ENCODE measurements at places on chromosomes 1 and 21. TPM values are rescaled to one million over a fixed set of nuclear protein-coding genes. Genes with fewer than 3 reads are reported as not detected.

ICOSLG gene
- 3.0 TPM for total RNA-seq

THEM5 gene
- total RNA-seq = not detected

ELAVL4 gene
- total RNA-seq = not detected

ATP5IF1 gene
- 128 TPM for total RNA-seq

FOXE3 gene
- not detected for total RNA-seq

TEX38 gene
- total RNA-seq = 0.39 TPM

ANKRD13C gene
- 23.8 TPM for total RNA-seq

CDCP2 gene
- total RNA-seq = 0.83 TPM

FRRS1 gene
- total RNA-seq = 16.3 TPM

LCE1D gene
- total RNA-seq = not detected

C4BPA gene
- 0.21 TPM for total RNA-seq

C1orf185 gene
- total RNA-seq = not detected

PRR9 gene
- total RNA-seq = not detected

SPRR2A gene
- total RNA-seq = 0.96 TPM

Measured in ureter (tissue), 1 donor.